ENCODE measurements at places on chromosomes 5 and 9.

DNA sequence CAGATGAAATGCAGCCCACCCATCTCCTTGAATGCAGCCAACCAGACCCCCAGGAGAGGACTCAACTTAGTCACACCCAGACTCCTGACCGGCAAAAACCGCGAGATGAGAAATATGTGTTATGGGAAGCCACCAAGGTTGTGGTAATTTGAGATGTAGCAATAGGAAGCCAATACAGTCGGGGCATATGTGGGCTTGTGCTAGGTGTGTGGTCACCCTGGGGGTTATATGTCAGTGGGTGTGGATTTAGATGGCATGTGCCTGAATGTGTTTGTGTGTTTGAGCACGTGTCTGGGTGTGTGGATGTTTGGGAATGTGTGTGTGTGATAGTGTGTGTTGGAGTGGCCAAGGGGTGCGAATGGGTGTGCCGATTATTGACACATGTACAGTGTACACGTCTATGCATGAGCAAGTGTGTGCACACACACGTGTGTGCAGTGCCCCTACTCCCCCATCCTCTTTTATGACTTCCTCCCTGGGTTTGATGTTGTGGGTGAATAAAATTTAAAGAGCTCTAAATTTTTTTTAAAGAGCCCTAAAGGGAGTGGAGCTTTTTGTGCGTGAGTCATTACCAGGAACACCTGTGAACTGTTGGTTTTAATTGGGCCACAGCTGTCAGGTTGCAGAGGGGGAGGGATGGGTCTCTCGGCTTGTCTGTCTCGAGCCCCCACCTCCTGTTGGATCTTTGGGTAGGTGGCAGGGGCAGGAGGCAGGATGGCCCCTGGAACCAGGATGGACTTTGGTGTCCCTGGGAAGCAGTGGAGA is 86.8 kb downstream of the LHX2 start:
- no peak for DNase-seq

DNA sequence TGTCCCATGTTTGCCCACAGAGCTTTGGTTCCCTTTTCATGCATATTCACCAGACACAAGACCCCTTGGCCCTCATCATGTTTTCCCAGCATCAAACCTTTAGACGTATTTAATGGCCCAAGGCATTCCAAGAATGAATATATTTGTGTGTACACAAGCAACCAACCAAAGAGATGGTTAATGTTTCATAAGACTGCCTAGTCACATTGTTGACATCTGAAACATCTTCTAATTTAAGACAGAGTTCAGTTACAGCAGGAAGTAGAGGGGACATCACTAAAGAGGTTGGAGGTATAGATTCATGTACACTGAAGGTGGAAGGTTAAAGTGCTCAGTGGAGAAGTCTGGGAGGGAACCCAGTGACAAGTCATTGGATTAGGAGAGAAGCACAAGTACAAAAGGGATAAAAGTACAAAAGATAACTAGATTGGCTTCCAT is 49.1 kb downstream of the SUSD1 start:
- no peak for DNase-seq

- no peak for DNase-seq
These were observed 64.1 kb downstream of the AMBP start for GRCh38 chr9:114014044-114014443.

GRCh38 chr5:172902497-172903472 is 56.4 kb upstream of the RPL26L1 start:
- peak; percentile 78 for DNase-seq

DNA sequence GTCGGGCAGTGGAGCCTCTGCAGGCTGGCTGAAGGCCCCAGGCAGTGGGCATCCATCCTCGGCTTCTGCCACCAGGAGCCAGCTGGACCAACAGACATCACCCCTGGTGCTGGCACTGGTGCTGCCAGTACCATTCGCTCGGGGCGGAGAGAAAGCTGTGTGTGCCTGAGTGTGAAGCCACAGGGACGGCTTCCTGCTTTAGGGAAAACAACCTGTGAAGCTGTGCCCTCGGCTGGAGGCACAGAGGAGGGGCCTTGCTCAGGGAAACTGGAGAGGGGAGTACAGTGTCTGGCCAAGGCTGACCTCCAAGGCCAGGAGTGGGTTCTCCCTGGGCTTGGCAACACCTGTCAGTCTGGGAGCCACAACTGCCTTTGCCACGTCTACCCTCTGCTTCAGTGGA is 38.3 kb downstream of the NEK6 start:
- no peak for DNase-seq

DNA sequence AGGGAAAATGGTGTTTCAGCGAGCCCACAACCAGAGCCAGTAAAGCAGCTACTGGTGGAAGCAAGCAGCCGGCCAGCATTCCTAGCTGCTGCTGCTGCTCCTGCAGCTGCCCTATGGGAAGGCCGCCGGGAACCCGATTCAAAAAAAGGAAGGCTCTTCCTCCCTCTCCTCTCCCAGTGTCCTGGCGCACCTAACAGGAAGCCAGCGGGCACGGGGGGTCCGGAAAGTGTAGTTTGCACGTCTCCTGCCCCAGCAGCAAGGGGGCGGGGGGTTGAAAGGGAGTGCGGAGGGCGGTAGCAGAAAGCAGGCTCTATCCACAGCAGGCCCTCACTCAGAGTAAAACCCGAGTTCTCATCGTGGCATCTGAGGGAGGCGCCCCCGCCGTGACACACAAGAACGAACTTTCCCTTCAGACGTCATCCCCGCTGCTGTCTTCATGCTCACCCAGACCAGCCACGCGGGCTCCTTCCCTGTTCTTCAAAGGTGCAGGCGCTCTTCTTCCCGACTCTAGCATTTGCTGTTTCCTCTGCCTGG is 16.5 kb downstream of the GRXCR2 start:
- DNase-seq: peak; percentile 56

- DNase-seq: peak; percentile 15
These were observed 25.8 kb upstream of the UGT3A1 start for GRCh38 chr5:36017004-36017403.

DNA sequence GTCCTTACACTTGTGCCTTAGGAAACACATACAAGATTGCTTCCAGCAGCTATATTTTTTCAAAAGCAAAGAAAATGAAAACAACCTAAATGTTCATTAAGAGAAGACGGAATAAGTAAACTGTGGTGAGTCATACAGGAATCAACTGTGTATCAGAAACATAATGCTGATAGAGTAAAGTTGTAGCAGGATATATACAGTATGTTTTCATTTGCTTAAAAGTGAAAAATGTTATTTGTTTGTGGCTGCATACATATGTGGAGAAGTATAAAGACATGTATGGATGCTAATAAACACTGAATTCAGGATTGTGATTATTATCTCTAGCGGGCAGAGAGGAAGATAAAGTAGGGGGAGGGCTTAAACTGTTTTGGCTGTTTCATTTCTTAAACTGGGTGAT is 8.3 kb downstream of the DCTN4 start:
- no peak for DNase-seq

- DNase-seq: no peak
These were observed 13.5 kb upstream of the AHRR start for GRCh38 chr5:307794-308579.

DNA sequence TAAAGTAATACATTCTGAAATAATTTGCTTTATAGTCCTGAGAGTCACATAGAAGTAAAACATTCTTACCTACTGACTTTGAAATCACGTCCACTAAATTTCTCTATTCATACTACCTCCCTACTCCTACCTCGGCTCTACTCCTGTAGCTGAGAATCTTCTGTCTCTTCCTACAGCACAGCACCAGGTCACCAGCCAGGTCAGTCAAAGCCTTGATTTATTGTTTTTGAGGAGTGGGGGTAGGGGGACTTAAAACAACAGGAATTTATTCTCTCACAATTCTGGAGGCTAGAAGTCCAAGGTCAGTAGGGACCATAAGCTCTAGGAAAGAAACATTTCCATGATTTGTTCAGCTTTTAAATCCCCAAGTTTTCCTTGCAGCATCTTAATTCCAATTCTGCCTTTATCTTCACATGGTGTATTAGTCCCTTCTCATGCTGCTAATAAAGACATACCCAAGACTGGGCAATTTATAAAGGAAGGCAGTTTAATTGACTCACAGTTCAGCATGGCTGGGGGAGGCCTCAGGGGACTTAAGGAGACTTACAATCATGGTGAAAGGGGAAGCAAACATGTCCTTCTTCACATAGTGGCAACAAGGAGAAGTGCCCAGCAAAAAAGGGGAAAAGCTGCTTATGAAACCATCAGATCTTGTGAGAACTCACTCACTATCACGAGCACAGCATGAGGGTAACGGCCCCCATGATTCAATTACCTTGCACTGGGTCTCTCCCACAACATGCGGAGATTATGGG is 49.6 kb upstream of the CCNG1 start:
- DNase-seq: no peak

GRCh38 chr9:112631313-112632070 is 86.4 kb downstream of the INIP start:
- DNase-seq: peak; percentile 68

DNA sequence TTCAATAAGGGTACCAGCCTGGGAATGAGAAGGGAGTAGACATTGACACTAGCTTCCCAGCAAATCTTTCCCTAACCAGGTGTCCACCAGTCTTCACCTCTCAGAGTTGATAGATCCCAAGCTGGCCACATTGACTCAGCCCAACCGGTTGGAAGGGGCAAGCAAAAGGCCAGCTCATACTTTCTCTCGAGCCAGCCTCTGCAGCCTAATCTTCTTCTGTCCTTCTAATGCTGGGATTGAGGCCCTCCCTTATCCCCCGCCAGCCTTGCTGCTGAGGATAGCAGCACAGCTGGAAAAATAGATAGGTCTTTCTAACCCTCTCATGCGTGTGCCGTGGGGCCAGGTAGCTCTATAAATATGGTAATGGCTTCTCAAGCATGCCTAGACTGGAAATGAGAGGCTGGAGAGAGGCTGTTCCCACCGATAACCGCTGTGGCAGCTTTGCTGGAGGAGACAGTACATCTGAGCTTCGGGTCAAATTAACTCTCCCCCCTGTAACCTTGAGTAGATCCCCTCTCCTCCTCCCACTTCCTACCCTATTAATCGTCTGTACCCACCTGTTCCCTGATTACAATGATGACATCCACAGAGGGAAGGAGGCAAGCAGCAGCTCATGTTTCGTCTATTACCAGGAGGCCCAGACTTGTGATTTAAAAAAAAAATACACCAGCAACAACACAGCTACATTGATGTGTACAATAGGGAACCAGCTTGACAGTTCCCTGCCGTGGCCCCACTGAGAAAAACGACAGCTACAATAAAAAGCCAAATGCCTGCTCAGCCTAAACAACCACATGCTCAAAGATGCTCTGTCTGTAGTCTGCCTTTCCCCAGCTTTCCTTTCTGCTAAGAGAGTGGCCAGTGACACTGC is 219.9 kb upstream of the BRINP1 start:
- no peak for DNase-seq

GRCh38 chr9:107387409-107387808 is 102.2 kb downstream of the KLF4 start:
- peak; percentile 73 for DNase-seq

DNA sequence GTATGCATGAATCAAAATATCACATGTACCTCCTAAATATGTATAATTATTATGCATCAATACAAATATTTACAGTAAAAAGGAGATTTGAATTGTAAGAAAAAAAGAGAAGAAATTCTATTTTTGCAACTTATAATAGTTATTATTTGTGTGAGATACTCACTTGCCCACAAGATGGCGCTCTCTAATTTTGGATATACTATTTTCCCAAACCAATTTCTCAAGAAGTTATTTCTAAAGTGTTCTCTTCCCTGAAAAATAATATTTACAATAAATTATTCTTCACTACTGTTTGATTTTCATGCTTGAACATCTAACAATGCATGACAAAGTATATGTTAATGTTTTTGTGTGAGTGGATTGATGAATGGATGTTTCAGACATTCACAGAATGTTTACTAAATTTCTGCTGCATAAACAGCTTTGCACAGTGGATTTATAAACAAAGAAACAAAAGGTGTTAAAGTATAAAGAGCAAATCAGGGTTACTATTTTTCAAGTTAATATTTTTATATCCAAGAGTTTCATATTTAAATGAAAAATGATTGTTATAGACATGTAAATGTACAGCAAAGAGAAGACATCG is 503.4 kb downstream of the PDE4D start:
- peak; percentile 57 for DNase-seq

DNA sequence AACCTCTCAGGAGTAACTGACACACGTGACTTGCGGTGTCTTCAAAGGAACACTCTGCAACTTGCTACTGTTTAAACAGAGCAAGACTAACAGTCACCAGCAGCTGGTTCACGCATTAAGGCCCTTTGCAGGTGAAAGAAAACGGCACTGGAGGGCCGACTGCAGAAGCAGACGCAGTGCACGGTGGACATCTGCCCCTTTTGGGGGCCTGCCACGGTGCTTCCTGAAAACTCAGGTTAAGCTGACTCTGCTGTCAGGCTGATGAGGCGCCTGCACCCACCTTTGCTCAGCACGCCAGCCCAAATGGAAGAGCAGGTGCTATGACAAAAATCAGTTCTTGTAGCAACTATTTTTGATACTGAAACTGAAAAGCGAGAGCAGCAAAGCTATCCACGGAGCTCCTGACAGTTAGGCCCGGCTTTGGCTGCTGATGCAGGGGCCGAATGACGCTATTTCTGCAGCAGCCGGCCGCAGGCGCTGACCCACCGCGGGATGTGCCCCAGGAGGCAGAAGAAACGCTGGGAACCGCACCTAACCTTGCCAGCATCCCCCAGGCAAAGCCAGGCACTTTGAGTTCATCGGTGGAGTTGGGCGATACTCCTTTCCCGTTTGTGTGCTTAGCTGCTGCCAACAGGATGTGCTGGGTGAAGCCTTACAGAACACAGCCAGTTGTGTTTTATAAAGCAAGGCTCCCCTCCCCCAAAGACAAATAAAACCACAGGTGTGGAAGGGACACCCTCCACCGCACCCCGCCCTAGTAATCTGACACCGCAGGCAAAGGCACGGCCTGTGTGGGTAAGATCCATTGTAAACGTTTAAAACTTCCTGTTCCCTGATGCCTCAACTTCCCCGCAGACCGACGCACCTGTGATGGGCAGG is 21.1 kb upstream of the TERT start:
- DNase-seq: no peak

- DNase-seq: no peak
These were observed 98.2 kb downstream of the SEMA5A start for GRCh38 chr5:9447691-9448090.

DNA sequence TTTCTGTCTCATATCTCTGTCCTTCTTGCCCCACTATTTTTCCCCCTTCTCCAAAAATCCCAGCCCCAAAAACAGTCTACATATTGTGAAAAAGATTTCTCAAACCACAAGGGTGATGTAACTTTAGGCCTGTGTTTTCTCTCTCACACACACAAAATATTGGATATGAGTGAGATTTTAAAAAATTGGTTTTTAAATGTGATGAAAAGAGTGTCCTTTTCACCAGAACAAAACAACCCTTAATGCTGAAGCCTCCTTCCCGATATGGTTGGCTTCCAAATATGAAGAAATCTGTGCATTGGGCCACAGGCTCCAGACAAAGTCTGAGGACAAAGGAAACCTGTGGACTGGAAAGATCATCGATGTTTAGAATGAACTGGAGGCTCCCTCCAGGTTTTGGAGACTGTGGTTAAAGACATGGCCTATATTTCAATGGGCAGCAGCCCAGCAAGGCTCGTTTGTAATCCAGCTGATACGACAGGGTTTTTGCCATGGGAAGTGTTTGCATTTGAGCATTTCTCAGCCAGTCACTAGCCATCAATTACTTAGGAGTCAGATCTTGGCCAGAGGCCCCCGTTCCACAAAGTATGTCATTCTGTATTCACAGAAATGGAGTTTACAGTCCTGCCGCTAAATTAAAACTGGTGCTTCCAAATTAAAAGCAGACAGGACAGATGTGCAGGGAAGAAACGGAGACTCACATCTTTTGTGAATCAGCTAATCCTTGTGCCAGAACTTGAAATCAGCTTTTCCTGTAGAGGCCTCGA is 546.3 kb downstream of the EBF1 start:
- peak; percentile 91 for DNase-seq

GRCh38 chr5:66351813-66352212 is 207.7 kb downstream of the SREK1 start:
- DNase-seq: no peak

GRCh38 chr5:66553368-66553912 is 42.8 kb upstream of the MAST4 start:
- no peak for DNase-seq
